ENCODE measurements at places on chromosomes 3 and 15.

DNA sequence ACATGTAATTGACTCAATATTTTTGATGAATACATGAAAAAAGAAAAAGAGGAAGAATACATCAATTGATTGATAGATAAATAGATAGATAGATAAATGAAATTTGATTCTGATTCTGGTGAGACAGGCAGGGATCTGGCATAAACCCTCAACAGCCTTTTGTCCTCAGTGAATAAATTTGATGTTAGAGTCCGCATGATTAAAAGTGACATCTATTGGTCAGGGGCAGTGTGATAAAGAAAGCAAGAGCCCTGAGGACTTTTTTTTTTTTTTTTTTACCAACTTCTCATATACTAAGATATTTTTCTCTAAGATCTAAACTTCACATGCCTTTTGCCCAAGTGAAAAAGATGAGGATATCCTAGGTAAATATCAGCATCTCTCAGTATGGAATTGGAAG lies 216.4 kb downstream of the LRRC3B start:
- no peak for DNase-seq

DNA sequence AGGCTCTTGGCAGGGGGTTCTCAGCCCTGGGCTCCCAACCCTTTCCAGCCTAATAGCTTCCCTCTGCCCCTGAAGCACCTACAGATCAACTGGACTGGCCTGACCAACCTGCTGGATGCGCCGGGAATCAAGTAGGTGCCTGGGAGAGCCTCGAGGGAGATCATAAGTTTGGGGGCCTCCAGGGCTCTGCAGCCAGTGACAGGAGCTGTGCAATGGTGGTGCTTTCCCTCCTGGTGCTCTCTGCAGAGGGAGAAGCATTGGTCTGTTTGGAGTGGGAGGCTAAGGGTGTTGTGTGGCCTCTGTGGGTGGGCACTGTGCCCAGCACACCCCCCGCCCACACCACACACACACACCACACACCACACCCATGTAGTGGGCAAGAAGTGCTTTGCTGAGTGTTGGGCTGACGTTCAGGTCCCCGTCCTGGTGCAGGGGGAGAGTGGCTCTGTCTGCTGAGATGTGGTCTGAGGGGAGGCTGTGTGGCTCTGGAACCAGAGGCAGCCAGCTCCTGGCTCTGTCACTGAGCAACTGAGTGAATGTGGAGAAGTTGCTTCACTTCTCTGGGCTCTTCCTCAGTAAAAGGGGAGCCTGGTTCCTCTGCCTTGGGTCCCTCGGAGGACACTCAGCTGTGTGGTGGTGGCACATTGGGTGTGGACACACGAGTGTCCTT lies 26.3 kb downstream of the ESYT3 start:
- no peak for DNase-seq

- DNase-seq, result no peak
Measured at GRCh38 chr3:21393683-21394311, 357.2 kb downstream of the ZNF385D start.

DNA sequence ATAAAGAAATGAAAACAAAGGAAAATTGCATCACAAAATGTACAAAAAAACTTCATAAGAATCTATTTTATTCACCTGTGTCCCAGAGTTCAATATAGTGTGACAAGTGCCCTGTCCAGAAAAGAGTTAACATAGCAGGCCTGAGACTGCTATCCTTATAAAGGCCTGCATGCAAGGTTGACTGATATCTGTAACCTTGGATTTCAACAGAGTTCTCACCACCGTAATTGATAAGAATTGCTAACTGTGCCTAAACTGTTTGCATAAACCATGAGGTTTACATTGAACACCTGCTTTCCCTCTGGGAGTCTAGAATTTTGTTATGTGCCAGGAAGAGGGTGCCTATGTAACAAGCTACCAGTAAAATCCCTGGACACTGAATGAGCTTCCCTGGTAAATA lies 461.7 kb upstream of the DPH6 start:
- DNase-seq, result no peak
